Mesothelial cell of epicardium (in vitro differentiated cells): ENCODE measurements at places on chromosomes 13 and 19.

DNA sequence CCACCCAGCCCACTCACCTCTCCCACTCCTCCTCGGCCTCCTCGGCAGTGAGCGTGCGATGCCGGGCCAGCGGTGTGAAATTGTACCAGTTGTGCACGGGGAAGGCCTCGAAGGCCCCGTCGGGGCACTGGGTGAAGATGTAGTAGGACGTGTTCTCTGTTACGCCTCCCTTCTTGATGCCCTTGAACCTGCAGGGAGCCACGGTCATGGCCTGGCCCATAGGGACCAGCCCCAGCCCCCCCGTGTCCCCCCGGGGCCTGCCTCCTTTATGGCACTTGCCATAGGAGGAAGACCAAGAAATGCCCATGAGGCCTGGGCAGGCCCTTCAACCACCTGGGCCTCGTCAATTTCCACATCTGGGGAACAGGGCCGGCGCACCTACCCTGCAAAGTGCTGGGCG, 5.6 kb downstream of the GTF2F1 start:
- DNase-seq = no peak

DNA sequence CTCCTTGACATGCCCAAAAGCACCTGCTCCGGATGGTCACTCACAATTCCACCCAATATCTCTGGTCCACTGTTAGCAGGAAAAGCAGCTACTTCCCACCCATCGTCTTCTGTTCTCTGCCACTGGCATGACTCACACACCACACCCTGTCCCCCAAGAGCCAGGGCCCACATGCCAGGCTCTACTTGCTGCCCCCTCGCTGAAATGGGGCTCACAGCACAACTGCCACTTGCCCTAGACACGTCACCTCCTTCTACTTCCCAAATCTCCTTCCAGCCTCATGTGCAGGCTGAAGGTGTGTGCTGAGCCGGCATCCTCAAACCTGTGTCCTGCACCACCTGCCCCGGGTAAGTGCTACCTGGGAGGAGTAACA, 65.0 kb downstream of the TBC1D4 start:
- DNase-seq = no peak

- DNase-seq = no peak
These were observed 371.9 kb downstream of the KCNRG start for GRCh38 chr13:50387051-50387581.

DNA sequence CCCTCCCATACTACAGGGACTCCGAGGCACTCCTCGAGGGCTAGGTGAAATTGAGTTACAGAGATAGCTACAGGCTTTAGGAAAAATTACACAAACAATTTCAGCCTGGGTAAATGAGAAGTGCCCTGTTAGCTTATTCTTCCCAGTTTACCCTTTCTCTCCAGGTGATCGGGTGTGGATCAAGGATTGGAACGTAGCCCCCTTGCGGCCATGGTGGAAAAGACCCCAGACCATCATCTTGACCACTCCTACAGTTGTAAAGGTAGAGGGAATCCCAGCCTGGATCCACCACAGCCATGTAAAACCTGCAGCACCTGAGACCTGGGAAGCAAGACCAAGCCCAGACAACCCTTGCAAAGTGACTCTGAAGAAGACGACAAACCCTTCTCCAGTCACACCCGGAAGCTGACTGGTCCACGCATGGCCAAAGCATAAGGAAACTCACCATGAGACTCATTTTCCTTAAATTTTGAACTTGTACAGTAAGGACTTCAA, 600.6 kb downstream of the UQCRFS1 start:
- no peak for DNase-seq

DNA sequence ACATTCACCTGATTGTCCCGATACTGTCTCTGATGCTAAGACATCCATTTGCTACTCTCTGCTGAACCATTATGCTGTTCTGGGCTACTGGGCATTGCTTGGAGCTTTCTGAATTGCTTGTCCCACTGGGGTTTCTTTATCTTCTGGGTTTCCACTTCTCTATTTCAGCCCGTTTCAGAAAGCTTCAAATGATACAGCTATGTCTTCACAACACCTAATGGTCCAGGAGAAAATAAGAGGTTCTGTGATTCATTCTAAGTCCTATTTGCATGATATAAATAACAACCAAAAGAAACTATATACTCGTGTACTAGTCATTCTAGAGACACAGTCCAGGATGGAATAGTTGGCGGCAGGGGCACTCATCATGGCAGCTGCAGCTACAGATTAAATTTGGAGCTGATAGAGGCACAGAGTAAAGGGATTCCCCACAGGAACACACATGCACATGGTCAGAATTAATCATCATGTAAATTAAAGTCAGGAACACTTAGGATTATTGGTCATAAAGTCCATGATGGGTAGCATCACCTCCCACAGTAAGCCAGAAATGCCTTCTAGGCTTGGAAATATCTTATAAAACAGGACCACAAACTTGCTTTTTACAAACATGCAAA, 33.3 kb upstream of the SCEL start:
- no peak for DNase-seq

DNA sequence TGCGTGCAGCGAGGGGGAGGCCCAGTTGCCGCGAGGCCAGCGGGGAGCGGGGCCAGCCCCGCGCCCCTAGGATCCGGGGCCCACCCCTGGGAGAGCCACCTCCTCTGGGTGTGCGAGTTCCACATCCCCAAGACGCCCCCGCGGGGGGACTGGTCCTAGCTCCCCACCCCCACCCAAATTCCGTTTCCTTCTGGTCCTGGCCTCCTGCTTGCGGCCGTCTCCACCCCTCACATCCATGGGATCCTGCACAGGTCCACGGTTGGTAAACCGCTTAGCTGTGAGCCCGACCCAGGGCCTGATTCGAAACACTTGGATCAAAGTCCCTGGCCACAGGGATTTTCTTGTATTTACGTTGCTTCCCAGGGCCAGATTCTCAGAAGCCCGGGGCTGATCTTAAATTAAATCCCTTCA, 324 bp upstream of the FBXO17 start:
- no peak for DNase-seq

DNA sequence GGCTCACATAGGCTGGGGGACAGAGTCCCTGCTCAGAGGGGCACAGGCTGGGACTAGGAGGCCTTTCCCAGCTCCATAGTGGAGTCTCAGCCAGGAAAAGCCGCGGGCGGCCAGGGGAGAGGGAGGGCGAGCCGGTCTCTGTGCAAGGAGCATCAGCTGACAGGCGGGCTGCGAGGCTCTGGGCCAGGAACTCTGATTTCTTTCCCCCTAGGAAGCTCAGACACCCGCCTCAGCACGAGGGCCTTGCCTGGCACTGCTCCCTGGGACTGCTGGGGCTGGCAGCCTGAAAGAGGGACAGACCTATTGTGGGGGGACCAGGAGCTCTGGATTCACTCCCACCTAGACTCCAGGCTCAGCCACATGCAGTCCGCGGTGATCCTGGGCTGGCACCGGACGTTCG, 2.2 kb upstream of the PLK5 start:
- no peak for DNase-seq

GRCh38 chr19:56104423-56104822, 16.7 kb downstream of the ZNF787 start:
- DNase-seq = no peak

DNA sequence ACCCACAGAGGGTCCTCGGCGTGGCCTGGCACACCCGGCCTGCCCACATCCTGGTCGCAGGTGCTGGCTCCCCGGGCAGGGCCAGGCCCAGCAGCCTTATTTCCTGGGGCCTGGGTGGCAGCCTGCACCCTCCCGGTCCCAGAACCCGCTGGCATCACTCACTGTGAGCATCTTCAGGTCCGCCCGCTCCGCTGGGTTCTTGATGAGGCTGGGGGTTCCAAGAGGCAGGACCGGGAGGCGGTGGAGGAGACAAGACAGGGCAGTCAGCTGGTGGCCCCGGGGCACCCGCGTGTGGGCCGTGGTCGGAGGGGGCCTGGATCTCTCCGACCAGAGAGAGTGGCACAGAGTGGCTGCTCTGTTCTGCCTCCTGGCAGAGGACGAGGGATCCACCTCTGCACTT, 27.6 kb upstream of the ZBTB7A start:
- DNase-seq = no peak

GRCh38 chr13:106105153-106105552, 430.3 kb downstream of the EFNB2 start:
- DNase-seq = no peak

DNA sequence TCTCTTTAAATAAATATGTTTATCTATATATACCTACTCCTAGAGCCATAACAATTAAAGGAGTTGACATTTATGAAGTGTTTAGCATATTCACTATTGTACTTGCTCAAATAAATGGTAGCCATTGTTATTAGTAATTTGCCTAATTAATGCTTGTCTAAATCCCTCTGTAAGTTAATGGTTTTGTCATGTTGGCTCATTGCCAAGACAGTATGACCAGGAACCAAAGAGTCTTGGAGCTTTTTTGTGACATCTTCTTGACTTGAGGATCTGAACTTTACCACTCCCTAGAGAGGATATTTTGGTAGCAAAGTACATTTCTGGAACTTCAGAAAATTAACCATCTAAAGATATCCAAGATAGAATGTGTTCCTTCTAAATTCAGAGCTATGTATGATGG, 15.5 kb downstream of the FRY start:
- DNase-seq = no peak

- DNase-seq = no peak
These were observed 41.3 kb downstream of the ALOX5AP start for GRCh38 chr13:30776661-30777060.

DNA sequence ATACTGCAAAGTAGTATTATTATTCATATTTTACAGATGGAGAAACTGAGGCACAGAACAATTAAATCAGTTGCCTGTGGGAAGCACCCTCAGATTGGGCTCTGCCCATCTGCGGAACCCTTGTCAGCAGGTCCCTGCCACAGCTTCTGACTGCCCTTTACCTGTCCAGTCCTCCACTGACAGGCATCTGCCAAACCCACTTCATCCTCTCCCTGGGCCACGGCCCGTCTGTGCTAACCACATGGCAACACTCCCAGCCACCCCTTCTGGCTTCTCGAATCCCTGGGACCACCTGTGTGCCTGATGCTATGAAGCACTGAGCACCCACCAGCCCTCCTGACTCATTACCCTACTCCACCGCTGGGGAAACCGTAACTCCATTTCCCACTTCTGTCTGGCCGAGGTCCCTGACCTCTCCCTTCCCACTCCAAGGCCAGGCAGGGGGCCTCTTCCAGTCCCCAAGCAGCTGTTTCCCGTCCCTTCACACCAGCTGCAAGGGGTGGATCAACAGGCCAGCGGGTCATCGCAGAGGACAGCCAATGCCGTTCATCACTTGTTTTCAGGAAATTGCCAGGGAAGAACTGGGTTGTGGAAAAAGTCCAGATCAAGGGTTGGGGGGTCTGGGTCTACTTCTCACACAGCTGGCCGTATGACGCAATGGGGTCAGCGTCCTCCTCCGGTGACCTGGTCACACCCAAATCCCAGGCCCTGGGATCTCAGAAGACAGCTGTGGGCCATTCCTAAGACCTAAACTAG, 2.5 kb downstream of the KANK3 start:
- no peak for DNase-seq

- DNase-seq = no peak
These were observed 3.2 kb downstream of the PRTN3 start for GRCh38 chr19:843836-844545.

DNA sequence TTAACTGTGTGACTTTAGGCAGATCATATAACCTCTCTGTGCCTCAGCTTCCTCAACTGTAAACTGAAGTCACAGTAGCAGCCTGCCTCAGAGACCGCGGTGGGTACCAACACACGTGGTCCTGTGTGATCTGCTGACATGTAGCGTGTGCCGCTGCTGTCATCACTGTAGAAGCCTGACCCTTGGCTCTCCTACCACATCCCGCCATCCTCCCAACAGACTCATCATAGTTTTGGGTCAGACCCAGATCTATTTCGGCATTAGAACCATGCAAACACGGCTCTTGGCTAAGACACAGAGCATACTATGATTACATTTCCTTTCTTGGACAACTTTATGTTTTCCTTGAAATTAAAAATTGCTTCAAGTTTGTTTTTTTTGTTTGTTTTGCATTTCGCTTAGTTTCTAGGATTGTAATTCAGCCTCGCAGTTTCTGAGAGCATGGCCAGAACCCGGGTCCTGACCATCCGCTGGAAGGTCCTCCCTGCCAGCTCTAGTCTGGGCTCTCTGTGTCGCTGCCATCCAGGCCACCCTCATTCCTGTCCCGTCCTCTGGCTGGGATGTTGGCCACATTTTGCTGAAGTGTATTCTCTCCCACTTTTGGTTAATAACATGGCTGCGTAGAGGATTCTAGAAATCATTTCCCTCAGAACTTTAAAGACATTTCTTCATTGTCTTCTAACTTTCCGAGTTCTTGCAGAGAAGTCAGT, 53.0 kb downstream of the GGACT start:
- no peak for DNase-seq

DNA sequence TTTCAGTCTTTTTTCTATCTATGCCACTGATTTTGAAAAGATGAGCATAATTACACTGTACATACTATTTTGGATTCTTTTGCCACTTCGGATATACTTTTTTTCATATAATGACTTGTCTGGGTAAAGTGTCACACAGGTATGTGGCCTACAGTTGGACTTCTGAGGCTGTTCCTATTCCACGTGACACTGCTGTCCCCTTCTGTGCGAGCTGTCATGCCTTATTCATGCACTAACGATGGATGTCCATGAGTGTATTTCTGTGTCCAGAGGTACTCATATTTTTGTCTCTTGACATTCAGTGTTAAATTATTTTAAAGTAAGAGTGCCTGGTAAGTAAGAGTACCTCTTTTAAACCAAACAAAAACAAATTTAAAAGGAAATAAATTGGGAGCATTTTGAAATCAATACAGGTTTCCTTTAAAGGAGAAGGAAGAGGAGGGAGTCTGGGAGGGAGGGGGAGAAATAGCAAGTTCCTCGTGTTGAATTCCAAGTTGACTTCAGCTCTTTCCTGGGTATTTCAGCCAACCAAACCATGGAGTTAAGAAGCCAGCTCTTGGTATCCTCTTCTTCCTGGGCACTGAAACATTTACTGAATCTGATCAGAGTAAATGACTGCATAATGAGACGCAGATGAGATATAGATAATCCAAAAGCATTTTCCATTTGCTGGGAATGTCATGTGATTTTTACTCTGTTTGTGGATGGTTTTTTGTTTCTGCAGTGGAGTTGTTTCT, 61.3 kb downstream of the TNFRSF19 start:
- no peak for DNase-seq
